Muscle of arm (tissue), 14 donors: ENCODE measurements at places on chromosomes 5 and 9. TPM values are rescaled to one million over a fixed set of nuclear protein-coding genes. Genes with fewer than 3 reads are reported as not detected.

The MCTP1 gene
- polyA plus RNA-seq, result 9.8 TPM

DNA sequence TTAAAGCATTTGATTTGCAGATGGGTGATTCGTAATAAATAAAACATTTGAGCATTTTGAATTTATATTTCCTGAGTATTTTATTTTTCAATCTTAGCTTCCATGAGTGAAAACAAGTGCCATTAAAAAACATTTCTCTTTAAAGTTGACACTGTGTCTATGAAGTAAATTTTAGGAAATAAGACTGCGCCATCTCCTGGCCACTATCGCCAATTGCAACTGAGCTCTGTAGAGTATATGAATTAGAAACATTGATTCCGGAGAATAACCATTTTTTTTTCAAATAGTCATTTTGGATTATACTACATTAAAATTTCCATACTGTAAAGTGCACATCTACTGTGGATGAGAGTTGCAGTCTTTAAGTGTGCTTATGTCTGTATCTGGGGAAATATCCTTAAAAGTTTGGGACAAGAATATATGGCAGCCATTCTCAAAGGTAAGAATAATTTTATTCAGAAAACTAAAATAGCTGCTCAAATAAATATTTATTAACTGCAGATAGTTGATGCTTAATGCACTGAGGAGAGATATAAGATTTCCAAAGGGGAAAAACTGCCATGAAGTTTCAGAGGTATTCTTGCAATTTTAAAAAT is 5.9 kb downstream of the DMRTA1 start:
- peak; percentile 12 for DNase-seq

DNA sequence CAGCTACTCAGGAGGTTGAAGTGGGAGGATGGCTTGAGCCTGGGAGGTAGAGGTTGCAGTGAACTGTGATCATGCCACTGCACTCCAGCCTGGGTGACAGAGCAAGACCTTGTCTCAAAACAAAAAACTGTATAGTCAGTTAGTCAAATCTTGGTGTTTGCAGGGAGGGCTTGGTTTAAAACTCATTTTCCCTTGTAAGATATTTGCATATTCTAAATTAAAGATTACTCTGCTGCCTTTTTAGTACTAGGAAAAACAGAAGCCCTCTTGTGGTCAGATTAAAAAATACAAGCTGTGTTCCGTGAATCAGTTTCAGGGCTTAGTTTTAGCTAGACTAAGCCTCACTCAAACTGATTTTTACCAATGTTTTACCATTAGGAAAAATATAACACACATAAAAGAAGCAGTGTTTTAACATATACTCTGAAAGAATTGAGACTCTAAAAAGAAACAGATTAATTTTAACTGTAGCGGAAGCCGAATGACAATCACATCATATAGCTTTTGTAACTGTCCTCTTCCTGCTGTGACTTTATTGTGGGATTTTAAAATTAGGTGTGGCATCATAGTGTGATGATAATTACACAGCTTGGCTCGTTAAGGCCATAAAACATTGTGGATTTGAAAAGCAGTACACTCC is 84.9 kb upstream of the BASP1 start:
- no peak for DNase-seq

The S1PR3 gene
- polyA plus RNA-seq, result 24.1 TPM

DNA sequence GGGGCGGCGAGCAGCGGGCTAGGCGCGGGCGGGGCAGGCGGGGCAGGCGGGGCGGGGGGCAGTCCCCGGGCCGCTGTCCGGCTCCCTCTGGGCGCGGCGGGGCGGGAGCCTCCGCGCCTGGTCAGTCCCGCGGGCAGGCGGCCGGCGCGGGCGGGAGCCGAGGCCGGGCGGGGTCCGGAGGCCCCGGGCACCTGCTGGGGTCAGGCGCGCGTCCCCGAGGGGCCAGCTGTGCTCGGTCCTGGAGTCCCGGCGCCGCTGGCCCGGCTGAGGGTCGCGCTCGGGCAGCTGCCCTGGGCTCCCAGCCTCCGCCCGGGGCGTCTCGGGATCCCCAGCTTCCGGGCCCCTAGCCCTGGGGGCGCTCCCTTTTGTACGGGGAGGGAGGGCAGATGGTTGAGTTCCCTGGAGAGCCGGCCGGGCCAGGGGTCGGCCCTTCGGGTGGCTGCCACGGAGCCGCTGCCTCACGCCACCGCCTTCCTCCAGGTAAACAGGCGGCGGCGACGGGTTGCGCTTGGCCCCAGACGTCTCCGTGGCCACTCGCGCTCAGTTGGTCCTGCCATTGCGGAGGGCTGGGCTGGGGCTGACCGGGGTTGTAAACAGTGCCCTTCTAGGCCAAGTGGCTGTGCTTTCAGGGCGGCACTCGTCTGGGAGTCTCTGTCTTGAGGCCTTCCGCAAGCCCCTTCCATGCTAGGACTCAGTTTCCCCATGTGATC is 473 bp downstream of the ZBTB34 start:
- DNase-seq, result no peak

The CCDC192 gene
- polyA plus RNA-seq, result 0.69 TPM

GRCh38 chr9:112699230-112699629 is 18.7 kb downstream of the INIP start:
- DNase-seq, result no peak

GRCh38 chr9:134335061-134335460 is 8.8 kb downstream of the RXRA start:
- no peak for DNase-seq

The STK32A gene
- polyA plus RNA-seq, result 0.28 TPM

- no peak for DNase-seq
Measured at GRCh38 chr5:90878549-90879196, 320.1 kb downstream of the ADGRV1 start.

The HEXB gene
- polyA plus RNA-seq, result 51.1 TPM
